Chondrocyte (in vitro differentiated cells): ENCODE measurements at places on chromosomes 5 and 9.

DNA sequence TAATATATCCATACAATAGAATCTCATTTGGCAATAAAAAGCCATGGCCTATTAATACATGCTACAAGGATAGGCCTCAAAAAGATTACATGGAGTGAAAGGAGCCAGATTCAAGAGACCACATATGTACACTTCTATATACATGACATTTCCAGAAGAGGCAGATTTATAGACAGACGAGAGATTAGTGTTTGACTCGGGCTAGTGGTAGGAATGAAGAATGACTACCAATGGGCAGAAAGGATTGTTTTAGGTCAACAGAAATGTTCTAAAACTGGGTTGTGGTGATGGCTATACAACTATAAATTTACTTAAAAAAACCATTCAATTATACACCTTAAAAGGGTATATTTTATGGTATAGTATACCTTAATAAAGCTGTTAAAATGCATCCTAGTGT lies 41.9 kb downstream of the SETX start:
- H3K4me3 ChIP-seq, result no peak overlapping the region
- no peak for DNase-seq
- peaks cover 25% of the 10 kb centered on the region for H3K36me3 ChIP-seq
- H3K27ac ChIP-seq, result no peak overlapping the region
- H3K27me3 ChIP-seq, result no peaks in the 10 kb centered on the region

DNA sequence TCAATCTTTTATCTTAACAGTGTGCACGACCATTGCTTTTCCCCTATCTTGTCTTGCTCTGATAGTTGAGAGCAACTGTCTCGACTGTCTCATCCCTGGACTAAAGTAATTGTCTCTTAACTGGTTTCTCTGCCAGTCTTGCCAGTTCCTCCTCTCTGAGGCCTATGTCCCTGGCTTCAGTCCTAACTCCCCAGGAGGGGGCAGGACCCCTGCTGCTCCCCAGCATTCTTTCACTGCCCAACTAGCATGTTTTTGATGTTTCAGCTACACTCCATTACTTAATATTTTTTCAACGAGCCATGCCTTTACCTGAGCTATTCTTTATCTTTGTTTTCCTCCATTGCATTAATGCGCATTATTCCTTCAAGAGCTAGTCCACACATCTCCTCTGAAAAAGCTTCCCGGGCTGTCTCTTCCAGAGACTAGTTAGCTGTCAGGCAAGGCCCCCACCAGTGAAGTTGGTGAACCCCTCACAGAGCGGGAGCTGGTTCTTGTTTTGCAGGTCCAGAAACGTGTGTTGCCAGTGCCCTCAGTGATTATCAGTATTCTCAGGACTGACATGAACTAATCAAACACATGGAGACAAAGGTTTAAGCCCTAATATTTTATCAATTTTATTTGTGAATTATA lies 291.7 kb upstream of the KCNN2 start:
- no peak overlapping the region for H3K27ac ChIP-seq
- H3K4me1 ChIP-seq, result no peaks in the 10 kb centered on the region
- H3K27me3 ChIP-seq, result peaks cover 17% of the 10 kb centered on the region
- no peak overlapping the region for H3K4me3 ChIP-seq
- no peak for DNase-seq
- H3K36me3 ChIP-seq, result no peaks in the 10 kb centered on the region

DNA sequence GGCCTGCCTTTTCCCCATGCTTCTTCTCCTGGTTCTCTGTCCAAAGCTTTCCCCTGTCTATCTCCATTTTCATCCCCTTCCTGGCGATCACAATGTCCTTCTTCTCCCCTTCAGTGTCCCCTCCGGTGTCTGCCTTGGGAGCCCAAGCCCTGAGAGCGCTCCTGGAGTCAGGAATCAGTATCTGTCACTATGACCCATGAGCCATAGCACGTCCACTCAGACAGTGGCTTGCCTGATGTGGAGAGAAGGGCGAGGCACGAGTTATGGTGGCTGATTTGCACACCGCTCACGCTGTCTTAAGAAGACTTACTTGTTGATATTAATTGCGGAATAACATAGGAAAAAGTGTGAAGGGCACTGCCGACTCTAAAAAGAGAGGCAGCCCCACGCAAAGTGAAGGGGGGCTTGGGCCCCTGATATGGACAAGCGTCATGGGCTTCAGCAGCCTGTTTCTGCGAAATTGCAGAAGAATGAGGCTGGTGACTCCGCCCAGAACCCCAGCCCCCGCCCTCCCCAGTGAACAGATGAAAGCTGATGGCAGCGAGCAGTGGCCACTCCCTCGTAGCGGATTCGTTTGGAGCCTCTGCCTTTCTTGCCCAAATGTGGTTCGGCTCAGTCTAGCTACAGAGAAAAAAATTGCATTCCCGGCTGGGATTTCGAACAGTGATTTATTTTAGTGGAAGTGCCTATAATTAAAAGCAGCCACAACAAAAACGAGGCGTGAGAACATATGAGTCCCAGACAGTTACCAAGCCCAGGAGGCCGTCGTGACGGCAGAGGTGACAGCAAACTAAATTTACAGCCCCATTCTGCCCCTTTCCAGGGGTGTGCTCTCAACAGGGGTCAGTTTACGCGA lies 149.8 kb downstream of the ICE1 start:
- no peaks in the 10 kb centered on the region for H3K36me3 ChIP-seq
- DNase-seq, result no peak
- no peaks in the 10 kb centered on the region for H3K4me1 ChIP-seq

- no peak overlapping the region for H3K4me3 ChIP-seq
- no peaks in the 10 kb centered on the region for H3K4me1 ChIP-seq
- no peak overlapping the region for H3K27ac ChIP-seq
Observed at GRCh38 chr5:6644794-6645241, 11.6 kb downstream of the SRD5A1 start.
